ENCODE measurements at places on chromosomes 6 and 20.

DNA sequence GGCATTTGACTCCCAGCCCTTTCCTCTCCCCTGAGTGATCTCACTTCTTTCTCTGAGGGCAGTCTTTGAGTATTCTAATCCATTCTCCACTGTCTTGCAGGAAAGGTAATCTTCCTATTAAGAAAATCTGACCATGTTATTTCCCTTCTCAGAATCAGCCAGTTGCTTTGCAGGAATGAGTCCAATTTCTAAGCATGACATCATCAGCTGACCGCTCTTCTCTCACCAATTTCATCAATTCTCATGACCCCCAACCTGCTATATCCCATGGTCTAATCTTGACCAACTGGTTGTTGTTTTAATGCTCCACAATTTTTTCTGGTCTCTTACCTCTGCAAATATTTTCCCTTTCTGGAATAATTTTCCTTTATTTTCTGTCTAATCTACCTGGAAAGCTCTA, 73.4 kb downstream of the FAM229B start:
- no peak for DNase-seq

DNA sequence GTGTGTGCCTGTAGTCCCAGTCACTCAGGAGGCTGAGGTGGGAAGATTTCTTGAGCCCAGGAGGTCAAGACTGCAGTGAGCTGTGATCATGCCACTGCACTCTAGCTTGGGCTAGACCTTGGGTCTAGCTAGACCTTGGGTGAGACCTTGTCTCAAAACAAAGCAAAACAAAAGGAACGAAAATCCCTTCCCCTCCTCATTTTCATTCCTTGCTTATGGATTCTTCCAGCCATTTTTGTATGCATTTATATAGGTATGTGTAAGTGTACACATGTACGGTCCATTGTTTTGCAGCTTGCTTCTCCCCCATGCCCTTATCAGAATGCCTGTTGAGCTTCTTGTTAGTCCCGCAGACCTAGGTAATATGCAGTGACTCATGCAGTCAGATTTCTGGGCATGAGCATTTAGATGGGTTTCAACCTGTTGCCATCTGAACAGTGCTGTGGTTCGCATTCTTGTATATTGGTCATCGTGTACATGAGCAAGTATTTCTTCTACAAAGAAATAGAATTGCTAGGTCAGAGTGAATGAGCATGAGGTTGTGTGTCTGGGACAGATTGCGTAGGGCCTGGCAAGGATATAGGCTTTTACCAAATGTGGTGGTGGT, 73.2 kb downstream of the ATRN start:
- DNase-seq, result no peak

- DNase-seq, result no peak
Measured at GRCh38 chr6:25715794-25716193, 38.7 kb upstream of the SLC17A4 start.

- DNase-seq, result no peak
Measured at GRCh38 chr6:135066397-135066796, 11.8 kb upstream of the HBS1L start.

GRCh38 chr6:166465003-166465399, 82.3 kb upstream of the MPC1 start:
- no peak for DNase-seq

DNA sequence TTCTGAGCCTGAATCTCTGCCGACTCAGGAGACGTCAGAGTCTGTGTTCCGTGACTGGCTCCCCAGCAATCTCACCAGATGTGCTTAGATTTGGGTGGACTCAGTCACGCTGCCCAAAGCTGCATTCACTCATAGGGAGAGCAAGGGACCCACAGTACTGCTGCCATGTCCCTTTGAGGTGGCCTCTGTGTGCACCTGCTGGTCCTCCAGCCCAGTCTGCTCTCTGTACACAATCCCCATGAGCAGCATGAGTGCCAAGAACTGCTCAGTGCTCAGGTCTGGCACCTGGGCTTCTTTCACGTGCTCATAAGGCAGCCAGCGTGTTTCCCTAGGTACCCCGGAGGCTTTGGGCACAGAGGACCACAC, 44.2 kb upstream of the TIAM2 start:
- no peak for DNase-seq

DNA sequence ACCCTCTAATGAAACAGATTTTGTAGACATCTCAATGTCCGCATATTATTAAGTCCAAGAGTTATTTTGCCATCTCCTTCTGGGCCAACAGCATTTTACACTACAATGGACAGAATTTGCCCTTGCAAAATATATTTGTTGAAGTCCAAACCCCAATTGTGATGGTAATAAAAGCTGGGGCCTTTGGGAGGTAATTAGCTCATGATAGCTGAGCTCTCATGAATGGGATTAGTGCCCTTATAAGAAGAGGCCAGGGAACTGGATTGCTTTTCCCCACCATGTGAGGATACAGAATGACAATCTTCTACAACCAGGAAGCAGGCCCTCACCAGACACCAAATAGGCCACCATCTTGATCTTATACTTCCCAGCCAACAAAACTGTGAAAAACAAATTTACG, 44.9 kb upstream of the MTRF1L start:
- DNase-seq, result no peak

DNA sequence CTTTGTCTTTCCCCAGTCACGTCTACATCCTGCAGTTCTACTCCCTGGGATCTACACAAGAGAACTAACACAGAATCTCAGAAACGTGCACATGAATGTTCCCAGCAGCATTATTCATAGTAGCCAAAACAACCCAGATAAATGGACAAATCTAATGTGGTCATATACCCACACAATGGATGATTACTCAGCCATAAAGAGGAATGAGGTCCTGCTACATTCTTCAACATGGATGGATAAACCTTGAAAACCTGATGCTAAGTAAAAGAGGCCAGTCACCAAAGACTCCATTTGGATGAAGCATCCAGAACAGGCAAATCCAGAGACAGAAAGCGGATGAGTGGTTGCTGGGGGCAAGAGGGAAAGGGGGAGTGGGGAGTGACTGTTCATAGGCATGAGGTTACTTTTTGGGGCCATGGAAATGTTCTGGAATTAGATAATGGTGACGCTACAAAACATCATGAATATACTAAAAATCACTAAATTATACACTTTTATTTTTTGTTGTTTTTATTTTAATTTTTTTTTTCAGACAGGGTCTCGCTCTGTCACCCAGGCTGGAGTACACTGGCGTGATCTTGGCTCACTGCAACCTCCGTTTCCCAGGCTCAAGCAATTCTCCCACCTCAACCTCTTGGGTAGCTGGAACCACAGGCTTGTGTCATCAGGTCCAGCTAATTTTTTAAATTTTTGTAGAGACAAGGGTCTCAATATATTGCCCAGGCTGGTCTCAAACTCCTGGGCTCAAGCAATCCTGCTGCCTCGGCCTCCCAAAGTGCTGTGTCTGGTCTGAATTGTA, 50.8 kb upstream of the DSN1 start:
- no peak for DNase-seq
